Fibroblast of skin of right quadriceps (primary cell): ENCODE measurements at places on chromosomes 1 and 21.

- peak; percentile 14 for DNase-seq
Observed at GRCh38 chr1:91278754-91279153, 125.9 kb downstream of the HFM1 start.

DNA sequence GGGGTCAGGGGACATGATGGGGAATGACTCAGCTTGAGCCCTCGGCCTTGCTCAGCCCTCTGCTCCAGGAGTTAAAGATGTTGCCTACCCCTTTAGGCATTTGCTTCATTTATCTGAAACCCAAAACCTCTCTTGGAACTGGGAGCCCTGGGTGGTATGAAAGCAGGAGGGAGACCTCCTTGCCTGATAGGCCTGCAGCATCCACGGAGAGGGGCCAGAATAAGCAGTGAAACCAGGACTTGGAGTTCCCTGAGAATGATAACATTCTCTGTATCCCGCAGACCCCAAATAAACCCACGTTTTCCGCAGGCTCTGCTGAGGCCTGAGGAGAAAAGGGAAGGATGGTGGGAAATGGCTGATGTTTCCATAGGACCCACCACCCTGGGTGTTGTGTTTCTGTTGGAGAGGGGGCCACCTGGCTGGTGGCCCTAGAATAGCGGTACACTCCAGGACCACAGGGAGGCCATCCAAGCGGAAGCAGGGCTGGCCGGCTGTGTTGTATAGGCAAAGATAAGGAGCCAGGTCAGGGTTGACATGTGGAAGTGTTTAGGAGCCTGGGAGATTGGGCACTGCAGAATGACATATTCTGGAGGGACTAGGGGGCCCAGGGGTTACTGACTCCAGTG lies 77.4 kb downstream of the FOXD2 start:
- no peak for DNase-seq

DNA sequence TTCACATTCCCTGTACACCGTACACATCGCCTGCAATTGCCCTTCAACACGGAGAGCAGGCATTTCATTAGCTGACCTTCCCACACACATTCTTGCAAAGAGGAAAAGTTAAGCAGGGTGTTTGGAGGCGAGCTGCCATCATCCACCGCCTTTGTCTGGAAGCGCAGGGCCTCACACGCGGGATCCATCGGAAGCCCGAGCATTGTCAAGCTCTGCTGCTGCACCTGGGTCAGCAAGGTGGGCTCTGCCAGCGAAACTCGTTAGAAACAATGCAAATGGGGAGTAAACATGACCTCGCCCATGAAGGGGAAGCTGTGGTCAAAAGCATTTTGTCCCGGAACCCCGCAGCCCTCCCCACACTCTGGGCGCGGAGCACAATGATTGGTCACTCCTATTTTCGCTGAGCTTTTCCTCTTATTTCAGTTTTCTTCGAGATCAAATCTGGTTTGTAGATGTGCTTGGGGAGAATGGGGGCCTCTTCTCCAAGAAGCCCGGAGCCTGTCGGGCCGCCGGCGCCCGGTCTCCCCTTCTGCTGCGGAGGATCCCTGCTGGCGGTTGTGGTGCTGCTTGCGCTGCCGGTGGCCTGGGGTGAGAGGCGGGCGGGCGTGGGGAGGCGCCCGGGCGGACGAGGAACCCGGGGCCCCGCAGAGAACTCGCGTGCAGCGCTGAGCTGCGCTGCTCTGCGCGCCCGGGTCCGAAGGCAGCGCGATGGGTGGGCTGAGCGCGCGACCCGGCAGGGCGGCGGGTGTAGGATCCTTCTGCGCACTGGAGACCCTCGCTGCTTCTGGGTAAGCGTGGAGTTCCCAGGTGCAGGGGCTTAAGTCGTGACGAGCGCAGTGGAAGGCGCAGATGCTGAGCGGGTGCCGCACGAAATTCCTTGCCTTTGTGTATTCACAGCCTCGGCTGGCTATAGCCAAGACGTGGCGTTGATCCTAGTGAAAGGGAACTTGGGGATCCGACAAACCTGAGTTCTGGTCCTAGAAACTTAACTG lies at the start of gene CR1:
Gene CR1, plus strand, starts transcription at position 357 of the 992 bp plus-strand sequence. Its CDS starts 111 bp downstream, at position 468.
- DNase-seq = peak; percentile 1

DNA sequence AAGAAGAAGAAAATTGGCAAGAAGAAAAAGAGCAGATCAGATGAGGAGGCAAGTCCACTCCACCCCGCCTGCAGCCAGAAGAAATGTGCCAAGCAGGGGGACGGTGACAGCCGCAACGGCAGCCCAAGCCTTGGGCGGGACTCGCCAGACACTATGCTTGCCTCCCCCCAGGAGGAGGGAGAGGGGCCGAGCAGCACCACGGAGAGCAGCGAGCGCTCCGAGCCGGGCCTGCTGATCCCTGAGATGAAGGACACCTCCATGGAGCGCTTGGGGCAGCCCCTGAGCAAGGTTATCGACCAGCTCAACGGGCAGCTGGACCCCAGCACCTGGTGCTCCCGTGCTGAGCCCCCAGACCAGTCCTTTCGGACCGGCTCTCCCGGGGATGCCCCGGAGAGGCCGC lies 9.0 kb upstream of the SLC25A34 start:
- DNase-seq = no peak

GRCh38 chr21:42395905-42396651 lies at the start of gene TMPRSS3:
TMPRSS3 (minus strand) TSS chr21:42396052; CDS start chr21:42395417, 635 bp downstream.
- no peak for DNase-seq
